ENCODE measurements at places on chromosomes 3 and 15.
A peak's percentile ranks its signal among the peaks of the same experiment; 100 is the strongest.

GRCh38 chr3:171831936-171832335, 11.2 kb upstream of the TMEM212 start:
- no peak for DNase-seq

DNA sequence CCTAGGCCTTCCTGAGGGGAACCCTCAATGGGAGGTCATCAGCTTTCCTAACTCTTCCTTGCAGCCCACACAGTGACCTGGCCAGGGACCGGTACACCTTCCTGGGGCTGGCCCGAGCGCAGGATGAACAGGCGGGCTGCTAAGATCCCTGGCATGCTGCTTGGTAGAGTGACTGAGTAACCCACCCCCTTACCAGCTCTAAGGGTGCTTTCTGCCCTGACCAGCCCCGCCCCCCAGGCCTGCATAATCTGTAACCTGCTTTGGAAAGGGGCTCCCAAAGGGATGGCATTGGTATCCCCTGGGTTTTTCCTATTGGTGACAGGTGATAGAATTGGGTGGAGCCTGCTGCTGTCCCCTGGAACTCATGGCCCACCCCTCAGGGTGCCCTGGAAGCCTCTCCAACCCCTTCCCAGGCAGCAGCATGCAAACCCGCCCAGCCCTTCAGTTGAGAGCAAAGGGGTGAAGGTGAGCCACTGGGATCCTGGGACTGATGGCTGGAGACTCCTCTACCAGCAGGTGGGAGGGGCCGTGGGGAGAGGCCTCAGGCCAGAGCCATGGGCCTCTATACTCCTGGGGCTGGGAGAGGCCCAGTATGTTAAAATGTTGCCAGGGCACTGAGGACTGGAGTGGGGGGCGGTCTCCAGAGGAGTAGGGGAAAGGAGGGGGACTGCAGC, 11.1 kb upstream of the KIF7 start:
- DNase-seq, result no peak

DNA sequence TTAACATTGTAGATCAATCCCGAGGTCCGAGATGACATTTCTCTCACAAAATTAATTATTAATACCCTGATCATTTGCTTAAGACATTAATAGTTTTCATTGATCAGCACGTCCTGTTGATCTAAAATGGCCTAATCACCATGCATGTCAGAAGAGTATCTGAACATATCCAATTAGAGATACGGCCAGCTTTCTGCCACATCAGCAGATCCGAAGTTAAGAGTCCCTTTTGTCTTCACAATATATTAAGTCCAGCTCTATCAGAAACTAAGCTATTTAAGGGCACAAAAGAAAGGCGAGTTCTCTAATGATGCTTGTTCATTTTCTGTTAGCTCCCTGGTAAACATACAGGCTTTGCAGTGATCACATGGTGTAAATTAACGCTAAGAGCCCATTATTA, 470.3 kb downstream of the CNTN4 start:
- no peak for DNase-seq

DNA sequence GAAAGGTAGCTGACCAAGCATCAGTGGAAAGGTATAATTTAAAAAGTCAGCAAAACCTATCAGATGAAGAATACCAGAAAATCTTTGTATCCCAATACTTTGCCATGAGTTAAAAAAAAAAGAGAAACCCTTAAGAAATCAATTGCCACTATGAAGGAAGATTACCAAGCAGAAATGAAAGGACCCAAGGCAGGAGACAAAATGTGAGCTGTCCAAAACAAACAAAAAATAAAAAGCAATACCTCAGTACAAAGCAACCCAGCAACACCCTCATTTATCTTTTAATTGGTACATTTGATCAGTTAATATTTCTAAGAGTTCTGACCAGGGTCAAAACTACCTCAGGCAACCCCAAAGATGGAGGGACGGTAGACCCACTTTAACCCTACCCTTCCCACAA, 65.3 kb downstream of the MOBP start:
- DNase-seq, result no peak

DNA sequence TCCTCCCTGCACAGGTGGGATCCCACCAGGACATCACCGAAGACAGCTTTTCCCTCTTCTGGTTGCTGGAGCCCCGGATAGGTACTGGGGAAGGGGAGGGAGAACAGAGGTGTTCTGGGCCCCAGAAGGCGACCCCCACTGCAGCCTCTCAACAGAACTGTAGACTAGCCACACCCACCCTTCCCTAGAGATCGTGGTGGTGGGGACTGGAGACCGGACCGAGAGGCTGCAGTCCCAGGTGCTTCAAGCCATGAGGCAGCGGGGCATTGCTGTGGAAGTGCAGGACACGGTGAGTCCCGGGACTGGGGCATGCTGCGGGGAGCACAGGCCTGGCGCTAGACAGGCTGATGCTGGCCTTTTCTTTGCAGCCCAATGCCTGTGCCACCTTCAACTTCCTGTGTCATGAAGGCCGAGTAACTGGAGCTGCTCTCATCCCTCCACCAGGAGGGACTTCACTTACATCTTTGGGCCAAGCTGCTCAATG, 809 bp downstream of the NDUFAF3 start:
- DNase-seq, result no peak

DNA sequence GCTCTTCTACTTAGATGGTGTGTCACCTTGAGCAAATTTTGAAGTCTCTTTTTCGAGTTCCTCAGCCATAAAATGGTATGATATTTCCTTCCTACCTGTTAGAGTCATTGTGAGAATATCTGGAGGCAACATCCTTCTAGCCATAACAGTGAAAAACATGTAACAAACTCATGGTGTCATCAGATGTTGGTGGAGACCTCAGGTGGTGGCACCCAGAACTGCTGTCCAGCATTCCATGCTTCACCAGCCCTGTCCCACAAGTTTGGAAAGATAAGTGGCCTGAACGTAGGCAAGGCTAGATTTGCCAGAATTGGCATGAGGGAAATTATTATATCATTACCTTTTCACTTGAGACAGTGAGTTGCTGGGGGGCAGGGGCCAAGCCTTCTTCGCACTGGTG, 30.4 kb downstream of the GASK1A start:
- no peak for DNase-seq

GRCh38 chr3:14594234-14594633, 54.1 kb upstream of the GRIP2 start:
- DNase-seq, result no peak

- no peak for DNase-seq
Measured at GRCh38 chr3:195755391-195755790, 34.6 kb downstream of the MUC20 start.

GRCh38 chr15:67456677-67457529, 64.0 kb upstream of the C15orf61 start:
- DNase-seq, result peak; percentile 68

- DNase-seq, result no peak
Measured at GRCh38 chr3:112738366-112738765, 97.4 kb upstream of the CCDC80 start.

GRCh38 chr3:111613294-111613693, 18.1 kb upstream of the ZBED2 start:
- no peak for DNase-seq

GRCh38 chr15:25416693-25417092, 22.1 kb downstream of the UBE3A start:
- DNase-seq, result no peak

- no peak for DNase-seq
Measured at GRCh38 chr3:131928593-131928992, 106.2 kb downstream of the CPNE4 start.

All from NT2/D1 (cell line).